ENCODE measurements at places on chromosomes 5 and 9.
A peak's percentile ranks its signal among the peaks of the same experiment; 100 is the strongest.

DNA sequence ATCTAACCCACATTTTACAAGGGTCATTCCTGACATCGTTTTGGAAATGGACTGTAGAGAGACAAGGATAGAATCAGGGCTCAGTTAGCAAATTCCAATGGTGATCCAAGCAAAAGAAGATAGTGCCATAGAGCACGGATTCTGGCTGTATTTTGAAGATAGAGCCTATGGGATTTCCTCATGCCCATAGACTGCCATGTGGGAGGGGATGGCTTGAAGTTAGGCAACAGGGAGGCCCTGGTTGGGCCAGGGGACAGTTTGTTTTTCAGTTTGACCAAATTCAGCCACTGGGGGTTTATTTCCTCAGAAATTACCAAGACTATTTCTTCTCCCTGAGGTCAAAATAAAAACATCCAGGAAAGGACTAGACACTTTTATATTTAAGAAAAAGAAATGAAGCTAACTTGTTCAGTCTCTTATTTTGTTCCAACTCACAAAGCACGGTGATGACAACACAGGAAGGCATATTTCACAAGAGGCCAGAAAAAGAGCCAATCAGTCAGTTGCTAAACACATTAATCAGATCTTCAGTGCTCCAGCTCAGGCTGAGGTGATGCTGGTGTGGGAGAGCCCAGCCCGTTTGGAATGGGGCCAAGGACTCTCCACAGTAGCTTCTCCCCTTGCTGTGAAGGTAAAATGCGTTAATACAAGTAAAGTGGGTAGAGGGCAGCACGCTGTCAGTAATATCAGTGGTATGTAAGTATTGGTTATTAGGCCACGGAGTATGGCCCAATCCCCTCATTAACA lies 4.4 kb upstream of the DCTN4 start:
- DNase-seq = no peak

DNA sequence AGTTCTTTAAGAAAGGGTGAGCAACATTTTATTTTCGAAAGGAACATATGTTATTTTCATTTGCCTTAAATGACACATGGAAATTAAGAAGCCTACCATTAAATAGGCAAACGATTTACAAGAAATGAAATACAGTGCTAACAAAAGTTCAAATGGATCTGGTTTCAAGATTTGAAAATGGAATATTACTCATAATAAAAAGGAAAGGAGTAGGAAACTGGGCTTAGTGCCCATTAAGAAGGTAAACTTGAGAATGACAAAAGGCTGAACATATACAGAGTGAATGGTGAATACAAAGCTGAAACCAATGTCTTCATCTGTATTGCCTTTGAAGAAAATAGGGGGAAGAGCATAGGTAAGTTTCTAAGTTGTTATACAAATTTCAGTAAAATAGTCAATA lies 974.2 kb upstream of the C9orf72 start:
- DNase-seq = no peak

GRCh38 chr5:148768806-148769415 lies 57.5 kb upstream of the ADRB2 start:
- no peak for DNase-seq

DNA sequence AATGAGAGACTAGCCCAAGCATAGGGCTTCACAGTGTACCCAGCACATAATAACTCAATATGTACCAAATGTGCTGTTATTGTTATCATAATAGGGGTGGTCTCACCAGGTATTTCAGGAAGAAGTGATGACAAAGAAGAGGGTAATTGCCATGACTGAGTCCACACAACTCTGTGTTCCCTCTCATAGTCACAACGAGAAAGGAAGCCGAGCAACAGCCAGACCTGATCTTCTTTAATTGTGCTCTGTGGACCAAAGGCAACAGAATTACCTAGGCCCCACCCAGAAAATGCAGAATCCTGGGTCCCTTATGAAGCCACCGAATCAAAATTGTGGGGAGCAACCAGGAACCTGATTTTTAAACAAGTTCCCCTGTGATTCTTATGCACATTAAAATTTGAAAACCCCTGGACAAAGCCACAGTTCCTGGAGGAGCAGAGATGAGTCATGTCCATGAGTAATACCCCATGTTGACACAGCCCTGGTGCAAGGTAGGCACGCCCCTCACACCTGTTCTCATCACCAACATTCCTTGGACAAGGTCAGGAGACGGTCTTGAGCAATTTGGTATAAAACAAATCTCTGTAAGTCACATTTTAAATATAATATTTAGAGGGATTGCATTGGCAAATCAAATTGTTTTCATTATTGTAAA lies 5.2 kb downstream of the FGF1 start:
- DNase-seq = no peak

DNA sequence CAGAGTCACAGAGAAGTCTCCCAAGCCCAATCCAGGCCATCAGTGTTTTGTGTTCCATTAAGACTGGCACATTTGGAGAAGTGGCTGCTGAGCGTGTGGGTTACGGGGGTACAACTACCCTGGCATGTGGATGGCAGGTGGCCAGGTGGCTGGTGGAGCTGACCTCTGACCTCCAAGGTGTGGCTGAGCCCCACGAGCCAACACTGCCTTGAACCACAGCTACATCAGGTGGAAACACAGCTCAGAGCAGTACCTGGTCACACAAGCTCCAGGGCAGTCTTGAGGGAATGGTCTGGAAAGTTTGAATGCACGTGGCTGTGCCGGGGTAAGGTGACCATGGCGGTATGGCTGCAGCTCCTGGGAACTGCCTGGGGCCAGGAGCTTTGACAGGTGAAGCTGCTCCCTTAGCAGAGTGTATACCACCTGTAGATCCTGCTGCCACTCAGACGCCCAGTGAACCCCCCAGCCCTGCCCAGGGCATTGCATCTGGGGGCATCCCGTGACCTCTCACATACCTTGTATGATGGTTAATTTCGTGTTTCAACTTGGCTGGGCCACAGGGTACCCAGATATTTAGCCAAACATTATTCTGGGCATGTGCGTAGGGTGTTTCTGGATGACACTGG lies 207.9 kb downstream of the GADD45G start:
- no peak for DNase-seq

DNA sequence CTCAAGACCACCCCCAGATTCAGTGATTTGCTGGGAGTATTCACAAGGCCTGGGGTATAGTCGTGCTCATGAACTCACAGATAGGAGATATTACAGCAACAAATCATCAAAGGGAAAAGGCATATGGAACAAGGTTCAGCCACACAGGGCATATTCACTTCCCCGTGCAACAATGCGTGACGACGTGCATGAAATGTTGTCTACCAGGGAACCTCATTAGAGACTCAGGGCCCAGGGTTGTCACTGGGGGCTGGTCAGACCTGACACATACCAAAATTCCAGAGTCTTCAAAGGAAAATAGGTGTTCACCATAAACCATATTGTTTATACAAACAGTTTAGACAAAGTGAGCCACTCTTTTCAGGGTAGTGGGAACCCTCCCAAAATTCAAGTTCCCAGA lies 212.4 kb downstream of the RFK start:
- DNase-seq = no peak

DNA sequence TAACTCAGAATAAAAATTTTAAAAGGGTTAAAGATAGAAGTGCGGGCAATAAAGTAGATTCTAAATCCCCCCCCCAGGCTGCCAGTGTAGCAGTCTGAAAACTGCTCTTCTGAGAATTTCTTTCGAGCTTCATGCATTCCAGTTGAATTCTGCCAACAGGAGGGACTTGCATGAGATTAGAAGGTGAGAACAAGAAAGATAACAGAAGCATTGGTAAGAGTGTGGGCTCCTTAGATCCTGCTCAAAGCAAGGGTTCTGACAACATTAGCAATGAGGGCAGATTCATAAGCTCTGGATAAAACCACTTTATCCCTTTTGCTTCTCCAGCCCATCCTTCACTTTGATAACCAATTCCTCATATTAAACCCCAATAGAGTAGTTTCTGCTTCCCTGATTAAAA lies 235.9 kb upstream of the CDH6 start:
- DNase-seq = no peak

GRCh38 chr5:168076561-168076991 lies 214.9 kb upstream of the WWC1 start:
- DNase-seq = no peak

- no peak for DNase-seq
Measured at GRCh38 chr5:148781766-148782165, 44.6 kb upstream of the ADRB2 start.

DNA sequence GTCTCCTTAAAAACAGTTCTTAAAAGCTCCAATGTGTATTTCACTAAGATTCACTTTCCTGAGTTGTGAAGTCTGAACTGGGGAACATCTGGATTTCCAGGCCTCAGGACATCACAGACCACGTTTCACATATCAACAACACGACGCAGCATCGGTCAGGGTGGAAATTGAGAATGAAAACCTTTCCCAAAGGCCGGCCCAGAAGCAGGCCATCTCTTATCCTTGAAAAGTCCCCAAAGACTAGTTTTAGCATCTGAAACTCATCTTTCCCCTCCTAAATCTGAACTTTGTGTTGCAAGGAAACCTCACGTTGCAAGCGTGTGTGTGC lies 96.4 kb upstream of the COL5A1 start:
- DNase-seq = no peak

- DNase-seq = no peak
Measured at GRCh38 chr5:96565582-96566265, 96.5 kb upstream of the CAST start.

GRCh38 chr9:32378993-32379729 lies 5.3 kb upstream of the ACO1 start:
- peak; percentile 12 for DNase-seq

- no peak for DNase-seq
Measured at GRCh38 chr9:93086447-93087224, 9.4 kb upstream of the CARD19 start.

DNA sequence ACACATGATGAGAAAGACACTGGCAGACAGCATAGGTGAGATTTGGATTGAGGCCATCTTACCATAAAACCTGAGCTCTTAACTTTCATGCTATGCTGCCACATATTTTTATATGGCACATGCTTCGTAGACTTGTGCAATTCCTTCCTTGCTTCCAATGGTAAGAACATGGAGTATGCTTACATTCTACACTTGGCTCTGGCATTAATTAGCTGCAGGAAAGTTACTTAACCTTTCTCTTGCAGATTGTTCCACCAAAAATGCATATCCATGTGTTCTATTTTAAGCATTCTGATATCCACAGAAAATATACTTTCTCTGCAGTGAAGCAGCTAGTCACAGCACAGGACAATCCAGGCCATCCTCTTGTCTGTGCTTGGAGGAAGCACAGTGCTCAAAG lies 119.4 kb downstream of the MPDZ start:
- no peak for DNase-seq

DNA sequence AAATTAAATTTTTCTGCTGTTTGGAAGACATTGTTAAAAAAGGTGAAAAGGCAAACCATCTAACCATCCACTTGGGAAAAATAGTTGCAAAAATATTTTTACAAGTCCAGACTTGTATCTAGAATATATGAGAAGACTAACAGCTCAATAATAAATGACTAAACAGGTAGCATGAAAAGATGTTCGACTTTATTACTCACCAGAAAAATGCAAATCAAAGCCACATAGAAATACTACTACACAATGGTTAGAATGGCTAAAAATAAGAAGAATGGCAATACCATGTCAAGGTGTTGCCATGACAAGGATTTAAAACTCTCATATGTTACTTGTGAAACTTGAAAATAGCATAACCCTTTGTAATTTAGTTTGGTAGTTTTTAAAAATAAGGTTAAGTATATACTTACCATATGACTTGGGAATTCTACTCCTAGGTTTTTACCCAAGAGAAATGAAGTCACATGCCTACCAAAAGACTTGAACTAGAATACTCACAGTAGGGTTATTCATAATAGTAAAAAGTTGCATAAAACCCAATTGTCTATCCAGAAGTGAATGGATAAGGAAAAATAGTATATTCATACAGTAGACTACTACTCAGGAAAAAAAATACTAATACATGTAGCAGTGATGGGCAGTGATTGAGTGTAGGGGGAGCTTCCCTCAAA lies 93.8 kb downstream of the VPS13A start:
- no peak for DNase-seq

GRCh38 chr5:175857986-175858385 lies 13.4 kb upstream of the CPLX2 start:
- DNase-seq = no peak

DNA sequence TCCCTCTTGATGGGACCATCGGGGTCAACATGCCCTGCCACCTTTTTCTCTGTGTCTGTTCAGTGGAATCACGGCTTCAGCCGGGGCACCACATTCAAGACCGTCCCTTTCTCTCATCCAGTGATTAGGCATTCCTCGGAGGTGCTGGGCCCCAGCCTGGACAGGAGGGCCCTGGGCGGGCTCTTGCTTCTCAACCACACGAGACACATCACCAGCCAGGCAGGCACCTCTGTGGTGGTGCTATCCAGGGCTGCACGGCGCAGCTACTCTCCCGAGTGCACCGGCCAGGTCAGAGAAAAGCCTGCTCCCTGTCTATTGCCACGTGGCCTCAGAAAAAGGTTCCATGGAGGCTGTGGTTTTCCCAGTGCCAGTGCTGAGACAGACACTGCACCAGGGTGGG lies 255.2 kb upstream of the IRX1 start:
- no peak for DNase-seq

DNA sequence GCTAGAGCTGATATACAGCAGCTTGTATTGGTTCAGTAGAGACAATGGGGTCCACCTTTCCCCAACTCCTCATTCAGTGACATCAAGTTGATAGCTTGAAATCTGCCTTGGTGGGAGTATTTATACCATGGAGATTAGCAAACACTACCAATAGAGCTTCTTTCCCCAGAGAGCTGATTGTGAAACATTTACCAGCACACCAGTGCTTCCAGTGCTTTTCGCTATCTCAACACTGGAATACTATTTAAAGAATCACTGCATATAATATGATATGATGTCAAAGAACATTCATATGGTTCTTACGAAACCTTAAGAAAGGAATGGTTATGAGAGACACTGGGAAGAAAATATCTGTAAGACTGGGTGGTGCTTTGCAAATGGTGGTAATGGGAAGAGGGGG lies 21.8 kb upstream of the RNF145 start:
- DNase-seq = no peak

- no peak for DNase-seq
Measured at GRCh38 chr9:27787891-27788290, 214.6 kb upstream of the C9orf72 start.

- DNase-seq = no peak
Measured at GRCh38 chr5:175596761-175597189, 61.1 kb upstream of the HRH2 start.

- DNase-seq = no peak
Measured at GRCh38 chr5:5767286-5767928, 344.9 kb downstream of the ICE1 start.

- DNase-seq = peak; percentile 11
Measured at GRCh38 chr5:174327317-174327864, 281.9 kb downstream of the NSG2 start.

- DNase-seq = no peak
Measured at GRCh38 chr9:124108216-124108615, 96.6 kb downstream of the LHX2 start.

GRCh38 chr5:134289509-134290113 lies 63.7 kb upstream of the PPP2CA start:
- peak; percentile 15 for DNase-seq

DNA sequence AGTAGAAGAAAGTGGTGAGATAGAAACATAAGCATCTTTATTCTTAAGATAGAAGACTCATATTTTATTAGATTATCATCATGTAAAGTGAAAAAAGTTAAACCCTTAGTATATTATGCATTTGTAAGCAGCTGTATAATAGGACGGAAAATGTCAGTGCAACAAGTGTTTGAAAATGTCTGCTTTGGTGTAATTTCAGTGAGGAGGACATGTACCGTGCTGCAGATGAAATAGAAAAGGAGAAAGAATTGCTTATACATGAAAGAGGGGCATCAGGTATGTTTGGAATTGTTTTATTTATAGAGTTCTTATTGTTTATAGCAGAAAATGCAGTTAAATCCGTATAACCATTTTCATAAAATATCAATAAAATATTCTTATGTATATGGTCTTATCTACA lies 8.9 kb downstream of the OTULIN start:
- DNase-seq = no peak

- no peak for DNase-seq
Measured at GRCh38 chr9:90901933-90902332, 100.3 kb downstream of the SYK start.

Measured in activated CD4-positive, alpha-beta T cell treated with anti-CD3 and anti-CD28 coated beads, Interleukin-2, amount 50 U/mL, for 4 hours (primary cell).